ENCODE measurements at places on chromosomes 7 and 10.

DNA sequence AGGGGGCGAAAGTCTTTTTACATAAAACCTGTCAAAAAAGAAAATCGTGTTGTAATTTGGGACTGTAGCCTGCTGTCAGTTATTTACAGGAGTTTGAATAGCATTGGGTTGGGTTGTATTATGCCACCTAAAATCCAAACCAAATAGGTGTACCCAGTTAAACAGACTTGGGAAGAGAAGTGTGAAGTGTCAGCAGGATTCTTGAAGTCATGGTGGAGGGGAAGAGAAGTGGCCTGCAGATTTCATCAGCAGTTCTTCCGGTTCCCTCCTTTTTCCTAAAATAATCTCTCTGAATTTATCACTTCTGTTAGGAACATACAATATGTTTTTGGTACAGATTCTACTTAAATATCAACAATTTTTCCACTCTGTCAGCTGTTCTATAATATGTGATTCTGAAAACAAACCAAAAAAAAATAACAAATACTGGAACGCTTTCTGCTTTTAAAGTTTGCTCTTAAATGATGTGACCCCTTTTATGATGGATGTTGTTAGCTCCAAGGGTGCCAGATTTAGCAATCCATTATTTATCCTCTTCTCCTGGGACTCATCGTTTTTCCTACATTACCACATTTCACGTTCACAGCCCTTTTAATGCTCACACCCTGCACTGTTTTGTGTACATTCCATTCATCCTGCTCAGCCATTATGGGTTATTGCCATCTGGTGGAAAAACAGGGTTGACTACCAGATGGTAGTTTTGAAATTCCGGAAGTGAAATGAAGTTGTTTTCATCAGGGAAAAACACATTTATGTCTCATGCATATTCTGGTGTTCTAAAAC, 18.7 kb upstream of the ARHGAP12 start:
- DNase-seq: peak; percentile 31

GRCh38 chr7:146670532-146670931, 553.9 kb downstream of the CNTNAP2 start:
- no peak for DNase-seq

GRCh38 chr10:99470327-99470726, 39.9 kb upstream of the GOT1 start:
- no peak for DNase-seq

DNA sequence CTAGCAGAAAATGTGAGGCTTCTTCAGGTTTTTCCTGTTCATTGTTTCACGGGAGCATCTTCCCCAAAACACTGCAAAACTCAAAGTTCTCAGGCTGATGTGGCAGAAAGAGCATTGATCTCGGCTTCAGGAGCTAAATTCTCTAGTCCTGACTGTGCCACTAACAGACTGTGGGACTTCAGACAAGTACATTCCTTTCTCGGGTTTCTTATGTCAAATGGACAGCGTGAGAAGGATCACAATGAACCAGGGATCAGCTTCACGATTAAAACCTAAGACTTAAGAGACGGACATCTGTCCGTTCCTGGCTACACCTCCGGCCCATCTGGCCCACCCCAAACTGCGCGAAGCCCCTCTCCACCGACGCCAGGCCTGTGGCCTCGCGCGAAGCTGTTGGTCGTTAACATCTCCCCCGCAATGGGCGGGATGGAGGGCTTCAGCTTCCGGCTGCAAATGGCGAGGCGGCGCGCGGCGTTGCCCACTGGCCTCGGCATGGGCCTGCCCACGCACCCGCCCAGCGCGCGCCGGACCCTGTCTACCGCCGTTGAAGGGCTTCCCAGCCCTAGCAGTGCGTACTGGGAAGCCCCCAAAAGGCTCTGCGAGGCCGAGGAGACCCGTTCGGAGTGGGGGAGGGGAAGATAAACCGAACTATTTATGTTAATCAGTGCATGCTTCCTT, 549 bp upstream of the DDX50 start:
- no peak for DNase-seq

DNA sequence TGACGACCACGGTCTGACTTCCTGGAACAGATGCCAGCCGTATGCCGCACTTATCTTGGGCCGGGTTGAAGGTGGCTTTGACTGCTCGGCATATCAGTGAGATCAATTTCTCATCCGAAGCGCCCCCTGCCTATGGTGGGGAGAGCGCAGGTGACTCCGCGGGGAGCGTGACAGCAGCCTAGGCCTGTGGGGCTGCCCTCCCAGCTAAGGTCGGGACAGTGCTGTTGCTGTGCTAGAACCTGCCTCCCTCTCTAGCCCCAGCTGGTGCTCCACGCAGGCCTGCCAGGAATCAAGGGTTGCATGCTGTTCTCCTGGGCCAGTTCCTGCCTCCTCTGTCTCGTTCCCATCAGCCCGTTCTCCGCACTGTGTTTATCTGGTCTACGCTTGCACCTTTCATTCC, 49.8 kb downstream of the PODXL start:
- DNase-seq: no peak

GRCh38 chr10:115441907-115442545, 348.9 kb downstream of the ATRNL1 start:
- DNase-seq: no peak

- no peak for DNase-seq
Observed at GRCh38 chr10:335151-335800, 200.0 kb downstream of the ZMYND11 start.

DNA sequence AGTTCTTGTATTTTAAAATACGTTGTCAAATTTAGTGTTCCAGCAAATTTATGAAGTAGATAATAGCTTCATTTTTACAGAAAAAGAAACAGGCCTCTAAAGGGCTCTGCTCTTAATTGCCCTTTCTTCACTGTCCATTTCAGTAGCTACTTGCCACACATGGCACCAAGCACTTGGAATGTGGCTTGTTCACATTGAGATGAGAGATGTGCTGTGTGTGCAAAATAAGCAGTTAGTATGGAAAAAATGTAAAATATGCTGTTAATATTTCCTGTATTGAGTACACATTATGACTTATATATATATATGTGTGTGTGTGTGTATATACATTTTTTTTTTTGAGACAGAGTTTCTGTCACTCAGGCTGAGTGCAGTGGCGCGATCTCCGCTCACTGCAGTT, 19.5 kb downstream of the RBM33 start:
- no peak for DNase-seq

DNA sequence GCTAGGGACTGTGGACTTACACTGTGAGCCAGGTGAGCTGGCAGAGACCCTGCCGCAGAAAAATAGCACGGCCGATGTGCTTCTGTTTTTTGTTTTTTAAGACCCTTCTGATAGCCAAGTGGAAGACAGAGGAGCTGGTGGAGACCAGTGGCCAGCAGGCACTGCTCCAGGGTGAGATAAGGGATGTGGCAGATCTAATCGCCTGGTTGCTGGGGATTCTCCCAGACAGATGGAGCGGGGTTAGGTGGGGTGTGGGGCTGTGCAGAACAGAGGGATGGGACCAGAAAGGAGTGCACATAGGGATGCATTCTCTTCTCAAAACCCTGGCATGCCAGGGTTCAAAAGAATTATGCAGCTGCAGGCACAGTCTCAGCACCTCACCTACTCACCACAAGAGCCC, 82.2 kb downstream of the VOPP1 start:
- no peak for DNase-seq

DNA sequence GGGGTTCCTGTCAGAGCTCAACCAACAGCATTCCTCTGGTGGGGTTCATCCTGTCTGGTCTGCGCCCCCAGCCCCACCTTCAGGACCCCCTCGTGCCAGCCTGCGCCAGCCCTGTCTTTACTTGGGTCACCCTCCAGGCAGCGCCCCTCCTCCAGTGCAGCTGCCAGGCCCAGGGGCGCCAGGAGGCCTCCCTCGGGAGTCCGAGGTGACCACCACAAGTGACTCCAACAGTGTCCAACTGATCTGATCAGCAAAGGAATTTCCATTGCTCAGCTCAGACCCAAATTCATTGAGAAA, 10.6 kb downstream of the WDR86 start:
- no peak for DNase-seq

- DNase-seq: no peak
Observed at GRCh38 chr7:50660830-50661175, 95.6 kb upstream of the DDC start.

GRCh38 chr10:93600446-93601145, 439 bp downstream of the RBP4 start:
- DNase-seq: no peak

DNA sequence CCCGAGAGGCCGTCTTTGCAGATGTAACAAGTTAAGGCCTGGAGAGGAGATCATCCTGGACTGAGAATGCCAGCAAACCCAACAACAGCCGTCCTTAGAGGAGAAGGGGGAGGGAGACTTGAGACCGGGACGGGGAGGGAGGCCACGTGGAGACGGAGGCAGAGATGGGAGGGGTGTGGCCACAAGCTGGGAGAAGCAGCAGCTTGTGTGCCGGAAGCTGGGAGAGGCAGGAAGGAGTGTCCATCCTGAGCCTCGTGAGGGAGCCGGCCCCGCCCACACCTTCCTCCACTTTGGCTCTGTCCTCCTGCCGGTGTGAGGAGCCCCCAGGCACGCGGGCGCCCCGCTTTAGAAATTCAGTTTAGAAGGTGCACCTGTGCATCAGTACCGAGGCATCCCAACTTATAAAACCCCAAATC, 95.7 kb downstream of the DNAJB6 start:
- no peak for DNase-seq

DNA sequence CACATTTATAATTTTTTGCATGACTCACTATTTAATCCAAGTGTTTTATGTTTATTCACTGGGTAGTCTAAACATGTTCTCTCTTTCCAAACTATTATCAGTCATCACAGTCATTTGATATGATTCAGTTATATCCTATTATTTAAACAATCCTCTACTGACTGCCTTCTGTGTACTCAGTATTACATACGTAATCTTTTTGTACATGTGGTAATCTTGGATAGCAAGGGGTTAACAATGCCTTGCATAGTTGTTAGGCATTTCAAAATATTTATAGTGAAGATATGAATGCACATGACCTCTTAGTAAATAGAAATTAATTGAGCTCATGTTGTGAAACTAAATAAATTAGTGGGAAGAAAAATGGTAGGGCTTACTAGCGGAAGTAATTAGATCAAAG, 379.4 kb upstream of the KIAA1217 start:
- no peak for DNase-seq

- DNase-seq: no peak
Observed at GRCh38 chr7:121755818-121756552, 117.0 kb upstream of the PTPRZ1 start.

- DNase-seq: no peak
Observed at GRCh38 chr10:34727595-34728033, 87.5 kb downstream of the PARD3 start.

GRCh38 chr10:60525716-60526585, 136.3 kb upstream of the ANK3 start:
- no peak for DNase-seq

DNA sequence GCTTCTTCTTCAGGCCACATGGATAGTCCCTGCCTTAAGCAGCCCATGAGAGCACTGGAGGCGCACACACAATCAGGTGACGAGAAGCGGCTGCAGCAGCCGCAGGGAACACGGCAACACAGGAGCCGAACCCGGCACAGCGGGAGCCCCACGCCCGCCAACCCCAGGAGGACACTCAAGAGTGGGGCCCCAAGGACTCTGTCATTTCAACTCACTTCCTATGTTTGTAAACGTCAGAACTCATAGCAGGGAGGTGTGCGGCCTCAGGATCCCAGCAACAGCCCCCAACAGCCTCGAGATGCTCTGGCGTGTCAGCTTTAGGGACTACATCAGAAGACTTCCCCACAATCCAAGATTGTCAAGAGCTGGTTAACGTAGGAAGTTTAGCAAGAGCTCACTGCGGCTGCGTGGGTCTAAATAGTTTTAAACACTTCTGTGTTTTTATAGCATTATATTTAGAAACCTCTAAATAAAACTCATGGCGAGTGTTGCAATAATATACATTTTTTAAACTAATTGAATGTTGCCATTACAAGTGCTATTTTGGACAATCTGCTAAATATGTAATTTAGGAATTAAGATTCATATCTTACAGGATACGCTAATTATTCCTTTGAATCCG, 123.4 kb downstream of the MAD1L1 start:
- no peak for DNase-seq
